ENCODE measurements at places on chromosomes 3 and 15.

GRCh38 chr3:62621176-62621575 is 247.8 kb upstream of the FEZF2 start:
- no peak for DNase-seq

DNA sequence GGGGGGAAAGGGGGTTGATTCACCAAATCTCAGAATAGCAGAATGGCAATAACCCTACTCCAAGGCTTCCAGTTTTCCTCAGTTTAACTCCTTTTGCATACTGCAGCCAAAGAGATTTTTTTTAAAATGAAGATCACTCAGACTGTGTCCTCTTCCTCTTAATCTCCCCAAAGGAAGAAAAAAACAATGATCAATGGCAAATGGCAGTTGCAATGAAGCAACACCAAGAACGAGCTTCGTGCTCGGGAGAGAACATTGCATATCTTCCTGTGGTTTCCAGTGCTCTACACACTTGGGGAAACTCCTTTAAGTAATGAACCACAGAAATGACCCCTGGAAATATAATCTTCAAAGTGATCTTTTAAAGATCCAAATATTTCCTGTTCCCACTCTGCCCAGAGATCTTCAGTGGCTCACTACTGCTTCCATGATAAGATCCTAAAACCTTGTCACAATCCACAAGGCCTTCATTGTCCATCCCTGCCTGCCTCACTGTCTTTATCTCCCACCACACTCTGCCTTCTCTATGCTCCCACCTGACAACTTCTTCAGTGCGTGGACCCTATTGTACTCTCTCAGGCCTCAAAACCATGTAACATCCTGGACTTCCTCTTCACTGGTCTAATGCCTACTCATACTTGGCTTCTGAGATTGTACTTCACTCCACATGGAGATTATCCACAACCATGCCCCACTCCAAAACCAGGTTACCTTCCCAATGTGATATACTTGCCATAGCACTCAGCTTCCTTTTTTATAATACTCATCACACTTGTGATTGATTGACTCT is 394.8 kb downstream of the FHIT start:
- no peak for DNase-seq

GRCh38 chr15:81749716-81750375 is 296.0 kb downstream of the MEX3B start:
- no peak for DNase-seq

GRCh38 chr3:46864061-46864881 is 1.0 kb upstream of the MYL3 start:
- no peak for DNase-seq

GRCh38 chr3:29430558-29430971 is 149.7 kb downstream of the RBMS3 start:
- peak; percentile 58 for DNase-seq

DNA sequence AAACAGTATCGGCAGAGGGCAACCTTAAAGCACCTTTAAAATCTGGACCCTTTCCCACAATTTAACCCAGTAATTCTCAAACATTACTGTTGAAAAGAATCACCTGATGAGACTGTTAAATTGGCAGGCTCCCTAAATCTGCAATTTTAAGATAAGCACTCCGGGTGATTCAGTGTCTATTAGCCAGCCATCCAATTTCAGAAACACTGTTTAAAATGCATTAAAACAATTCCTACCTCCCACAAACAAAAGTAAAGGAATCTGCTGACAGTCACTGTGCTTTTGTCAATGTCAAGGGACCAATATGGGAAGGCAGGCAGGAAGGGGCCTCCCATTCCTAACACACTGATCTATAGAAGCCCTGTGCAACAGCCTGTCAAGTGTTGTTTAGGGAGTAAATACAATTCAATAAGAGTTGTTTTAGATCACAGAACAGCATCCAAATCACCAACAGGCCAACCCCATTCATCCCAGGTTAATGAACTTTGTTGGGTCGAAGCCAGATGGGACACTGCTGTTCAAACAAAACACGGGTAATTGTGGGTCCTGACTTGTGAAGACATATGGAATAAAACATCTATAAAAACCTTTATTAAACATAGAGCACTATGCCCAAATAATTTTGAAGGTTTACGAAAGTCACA is 21.4 kb downstream of the SIAH2 start:
- DNase-seq = no peak

GRCh38 chr3:100545371-100545770 is 53.0 kb downstream of the TMEM45A start:
- DNase-seq = no peak

DNA sequence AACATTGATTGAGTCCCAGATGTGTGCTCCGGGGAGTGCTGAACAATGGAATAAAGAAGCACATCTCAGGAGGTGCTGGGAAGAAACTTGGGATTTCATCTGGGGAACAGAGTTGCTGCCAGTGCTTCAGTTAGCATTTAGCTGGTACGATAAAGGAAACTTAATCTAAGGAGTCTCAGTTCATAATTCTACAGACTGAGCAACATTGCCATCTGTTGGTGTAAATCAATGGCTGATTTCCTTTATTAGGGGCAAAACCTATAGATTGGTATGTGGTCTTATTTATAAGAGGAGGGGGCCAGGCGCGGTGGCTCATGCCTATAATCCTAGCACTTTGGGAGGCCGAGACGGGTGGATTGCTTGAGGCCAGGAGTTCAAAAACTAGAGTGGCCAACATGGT is 8.9 kb downstream of the MKRN2OS start:
- DNase-seq = no peak

DNA sequence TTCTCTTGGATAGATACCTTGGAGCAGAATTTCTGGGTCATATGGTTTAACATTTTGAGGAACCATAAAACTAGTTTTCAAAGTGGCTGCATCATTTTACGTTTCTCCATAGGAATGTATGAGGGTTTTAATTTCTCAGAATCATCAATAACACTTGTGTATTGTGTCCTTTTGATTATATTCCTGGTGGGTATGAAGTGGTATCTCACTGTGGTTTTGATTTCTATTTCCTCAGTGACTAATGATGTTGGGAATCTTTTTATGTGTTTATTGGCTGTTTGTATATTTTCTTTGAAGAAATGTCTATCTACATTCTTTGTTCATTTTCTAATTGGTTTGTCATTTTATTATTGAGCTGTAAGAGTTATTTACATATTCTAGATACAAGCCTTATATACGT is 28.8 kb downstream of the CDIN1 start:
- no peak for DNase-seq

DNA sequence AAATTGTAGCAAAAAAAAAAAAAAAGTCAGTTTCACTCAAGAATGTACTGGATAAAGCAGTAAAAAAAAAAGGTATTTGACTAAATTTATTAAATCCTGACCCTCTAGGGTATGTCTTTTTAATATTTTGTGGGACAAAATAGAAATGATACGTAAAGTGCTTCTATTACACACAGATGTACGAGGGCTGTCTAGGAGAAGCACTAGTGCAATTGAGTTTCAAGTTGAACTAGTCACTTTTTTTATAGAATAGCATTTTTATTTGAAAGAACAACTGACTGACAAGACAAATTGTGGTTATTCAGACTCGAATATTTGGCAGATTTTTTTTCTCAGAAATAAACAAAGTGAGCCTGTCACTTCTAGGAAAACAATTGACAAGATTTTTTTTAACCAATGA is 49.0 kb downstream of the CCDC54 start:
- no peak for DNase-seq

- no peak for DNase-seq
Observed at GRCh38 chr15:32838820-32839219, 121.0 kb downstream of the GREM1 start.

DNA sequence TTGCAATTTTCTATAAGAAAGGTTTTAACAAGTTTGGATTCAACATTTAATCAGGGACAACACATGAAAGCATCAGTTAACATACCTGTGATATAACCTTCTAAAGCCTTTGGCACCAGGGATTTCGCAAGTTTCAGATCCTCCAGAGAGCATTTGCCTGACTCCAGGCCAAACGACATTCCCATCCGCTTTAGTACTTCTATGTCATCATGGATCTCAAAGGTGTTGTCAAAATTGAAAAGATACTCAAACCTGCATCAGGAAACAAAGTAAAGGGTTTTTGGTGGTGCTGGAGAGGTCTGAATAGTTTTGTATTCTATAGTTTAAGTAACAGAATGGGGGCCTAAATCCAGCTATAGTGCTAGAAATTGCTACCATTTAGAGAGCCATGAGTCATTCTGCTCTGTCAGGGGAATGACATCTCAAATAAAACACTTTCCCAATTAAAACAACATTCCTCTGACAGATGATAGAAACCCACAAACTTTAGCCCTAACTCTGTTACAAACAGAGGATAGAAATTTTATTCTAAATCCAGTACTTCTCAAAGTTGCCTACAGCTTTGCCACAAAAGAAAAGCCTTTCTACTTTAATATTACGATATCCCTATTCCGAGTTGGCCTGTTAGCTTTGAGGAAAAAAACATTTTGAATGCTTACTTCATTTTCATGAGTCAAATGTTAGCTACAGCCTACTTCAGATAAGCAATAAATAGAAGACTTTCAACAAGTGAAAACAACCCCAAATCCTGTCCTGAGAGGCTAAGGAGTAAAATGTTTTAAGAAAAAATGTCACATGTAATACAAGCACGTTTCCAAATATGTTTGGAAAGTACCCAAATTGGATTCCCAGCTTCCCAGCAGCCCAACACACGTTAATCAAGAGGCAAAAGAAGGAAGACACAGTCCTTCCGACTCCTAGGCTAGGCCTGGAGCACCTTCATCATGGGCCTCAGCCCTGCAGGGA is 83.4 kb downstream of the ATP1B3 start:
- DNase-seq = peak; percentile 62

DNA sequence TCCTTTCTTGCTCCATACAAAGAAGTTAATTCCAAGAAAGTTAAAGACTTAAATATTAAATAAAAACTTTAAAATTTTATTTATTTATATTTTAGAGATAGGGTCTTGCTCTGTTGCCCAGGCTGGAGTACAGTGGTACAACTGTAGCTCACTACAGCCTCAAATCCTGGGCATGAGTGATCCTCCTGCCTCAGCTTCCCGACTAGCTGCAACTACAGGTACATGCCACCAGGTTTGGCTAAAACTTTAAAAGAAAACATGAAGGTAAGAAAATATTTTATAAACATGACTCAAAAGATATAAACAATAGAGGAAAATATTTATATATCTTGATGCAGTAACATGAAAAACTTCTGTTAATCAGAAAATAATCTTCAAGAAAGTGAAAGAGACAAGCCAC is 33.2 kb downstream of the ADIPOQ start:
- DNase-seq = no peak

DNA sequence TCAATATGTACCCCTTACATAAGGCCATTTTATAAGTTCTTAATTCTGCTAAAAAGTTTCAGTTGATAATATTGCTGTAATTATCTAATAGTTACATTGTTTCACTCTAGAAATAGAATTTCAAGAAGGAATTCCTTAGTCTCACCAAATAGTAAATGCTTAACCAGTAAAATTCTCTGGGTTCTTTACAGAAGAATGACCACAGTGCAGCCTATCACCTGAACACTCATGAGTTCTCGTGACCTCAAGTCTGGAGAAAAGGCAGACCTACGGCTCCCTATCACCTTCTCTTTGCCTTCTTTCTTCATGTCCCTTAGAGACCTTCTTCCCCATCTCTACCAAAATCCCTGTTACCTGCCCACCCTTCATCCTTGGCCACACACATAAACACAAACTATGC is 30.9 kb downstream of the CCDC191 start:
- no peak for DNase-seq

- DNase-seq = no peak
Observed at GRCh38 chr3:37640636-37641375, 220.9 kb upstream of the CTDSPL start.

- DNase-seq = no peak
Observed at GRCh38 chr15:73023071-73023470, 29.2 kb upstream of the NEO1 start.

GRCh38 chr3:64467255-64467944 is 220.4 kb downstream of the ADAMTS9 start:
- no peak for DNase-seq

DNA sequence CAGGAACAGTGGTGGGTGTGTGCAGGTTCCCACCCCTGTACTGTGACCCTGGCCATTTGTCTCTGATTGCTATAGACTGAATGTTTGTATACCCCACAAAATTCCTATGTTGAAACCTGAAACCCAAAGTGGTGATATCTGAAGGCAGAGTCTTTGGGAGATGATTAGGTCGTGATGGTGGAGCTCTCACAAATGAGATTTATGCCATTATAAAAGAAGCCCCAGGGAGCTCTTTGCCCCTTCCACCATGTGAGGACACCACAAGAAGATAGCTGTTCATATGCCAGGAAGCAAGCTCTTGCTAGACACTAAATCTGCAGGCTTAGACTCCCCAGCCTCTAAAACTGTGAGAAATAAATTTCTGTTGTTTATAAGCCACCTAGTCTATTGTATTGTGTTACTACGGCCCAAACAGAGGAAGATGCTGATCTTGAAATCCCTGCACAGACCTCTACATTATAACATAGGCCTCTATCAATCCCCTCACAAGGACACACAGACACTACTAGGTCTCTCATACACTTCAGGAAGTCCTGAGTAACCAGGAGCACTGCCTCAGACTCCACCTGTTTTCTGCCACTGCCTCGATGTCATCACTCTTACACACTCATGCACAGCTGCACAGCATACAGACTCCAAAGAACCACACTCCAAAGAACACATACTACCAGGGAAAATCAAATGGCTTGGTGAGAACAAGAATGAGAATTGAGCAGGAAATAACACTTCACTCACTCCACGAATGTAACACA is 14.7 kb downstream of the IGSF11 start:
- no peak for DNase-seq

DNA sequence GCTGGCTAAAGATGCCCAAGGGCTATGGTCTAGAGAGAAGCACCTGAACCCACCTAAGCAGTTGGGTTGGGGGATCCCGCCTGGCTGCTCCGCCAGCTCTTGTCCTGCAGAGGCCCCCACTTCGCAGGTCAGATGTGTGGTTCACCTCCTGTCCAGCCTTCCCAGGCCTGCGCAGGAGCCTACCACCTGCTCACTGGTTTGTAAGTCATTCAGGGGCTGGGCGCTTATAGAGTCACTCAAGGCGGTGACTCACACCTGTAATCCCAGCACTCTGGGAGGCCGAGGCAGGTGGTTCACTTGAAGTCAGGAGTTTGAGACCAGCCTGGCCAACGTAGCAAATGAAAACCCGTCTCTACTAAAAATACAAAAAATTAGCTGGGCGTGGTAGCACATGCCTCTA is 3.9 kb upstream of the FURIN start:
- no peak for DNase-seq
